Stimulated activated naive CD4-positive, alpha-beta T cell treated with Interleukin-2 at 50 U/mL for 16 hours (primary cell): ENCODE measurements at places on chromosomes 2 and 18.

GRCh38 chr2:40824278-40824677 is 372.4 kb upstream of the SLC8A1 start:
- DNase-seq, result no peak

GRCh38 chr2:206116278-206116677 is 30.3 kb upstream of the INO80D start:
- DNase-seq, result no peak

DNA sequence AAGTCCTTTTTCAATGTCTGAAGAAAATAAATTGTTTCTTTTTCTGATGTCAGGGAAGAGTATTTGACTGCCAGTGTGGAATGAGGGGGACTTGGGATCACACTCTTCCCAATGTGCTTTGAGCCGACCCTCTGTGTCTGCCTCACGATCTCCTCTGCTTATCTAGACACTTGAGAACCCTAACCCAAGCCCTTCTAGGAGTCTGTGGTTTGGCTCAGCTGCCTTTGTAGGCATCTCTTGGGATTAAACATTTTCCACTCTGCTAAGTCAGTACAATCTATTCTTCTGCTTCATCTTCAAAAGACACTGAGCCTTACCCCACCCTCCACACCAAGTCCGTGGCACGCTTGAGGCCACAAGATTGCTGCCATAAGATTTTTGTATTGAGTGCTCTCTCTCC is 19.4 kb downstream of the FAM110C start:
- no peak for DNase-seq

- no peak for DNase-seq
Observed at GRCh38 chr2:27087823-27088410, 1.3 kb downstream of the KHK start.

- DNase-seq, result no peak
Observed at GRCh38 chr2:10002109-10002508, 41.2 kb upstream of the KLF11 start.

- DNase-seq, result no peak
Observed at GRCh38 chr2:223141606-223142005, 89.6 kb downstream of the KCNE4 start.

DNA sequence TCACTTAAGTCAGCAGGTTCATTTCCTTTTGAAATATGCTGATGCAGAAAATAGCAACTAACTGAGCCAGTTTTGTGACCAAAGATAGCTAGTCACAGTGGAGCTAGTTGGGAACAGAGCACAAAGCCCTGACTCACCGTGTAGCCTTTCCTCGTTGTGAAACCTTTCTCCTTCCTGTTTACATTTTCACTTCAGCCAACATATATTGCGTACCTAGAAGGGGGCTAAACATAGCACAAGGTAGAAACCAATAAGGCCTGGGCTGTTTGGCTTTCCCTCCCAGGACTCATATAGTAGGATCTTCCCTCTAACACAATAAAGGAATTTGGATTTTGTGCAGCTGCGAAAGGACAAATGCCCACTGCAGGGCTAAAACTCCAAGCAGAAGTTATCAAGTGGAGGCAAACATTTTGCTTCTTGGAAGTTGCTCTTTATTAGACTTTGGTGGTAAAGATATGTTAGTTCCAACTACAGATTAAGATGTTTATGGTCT is 24.5 kb upstream of the LPIN2 start:
- no peak for DNase-seq

GRCh38 chr2:233446121-233446520 is 91.8 kb downstream of the DGKD start:
- no peak for DNase-seq

- DNase-seq, result no peak
Observed at GRCh38 chr2:147420517-147420916, 424.3 kb upstream of the ACVR2A start.

- DNase-seq, result no peak
Observed at GRCh38 chr2:30283931-30284565, 52.7 kb downstream of the LBH start.

DNA sequence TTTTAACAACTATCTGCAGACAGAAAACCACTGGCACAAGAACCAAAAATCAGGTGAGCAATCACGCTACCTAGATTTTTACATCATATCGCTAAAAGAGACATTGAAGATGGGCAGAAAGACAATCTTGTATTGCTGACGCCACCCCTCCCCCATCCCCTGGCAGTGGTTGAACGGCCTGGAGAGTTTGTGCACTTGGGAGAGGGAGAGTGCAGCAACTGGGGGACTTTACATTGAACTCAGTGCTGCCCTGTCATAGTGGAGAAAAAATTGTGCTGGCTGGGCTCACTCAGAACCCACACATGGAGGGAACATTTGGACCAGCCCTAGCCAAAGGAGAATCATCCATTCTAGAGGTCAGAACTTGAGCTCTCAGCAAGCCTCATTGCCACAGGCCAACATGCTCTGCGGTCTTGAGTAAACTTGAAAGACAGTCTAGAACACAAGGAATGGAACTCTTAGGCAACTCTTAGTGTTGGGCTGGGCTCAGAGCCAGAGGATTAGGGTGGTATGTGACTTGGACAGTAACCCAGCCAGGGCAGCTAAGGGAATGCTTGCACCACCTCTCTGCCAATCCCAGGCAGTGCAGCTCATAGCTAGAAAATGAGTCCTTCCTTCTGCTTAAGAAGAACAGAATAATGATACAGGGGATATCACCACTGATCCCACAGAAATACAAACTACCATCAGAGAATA is 220.0 kb upstream of the CYP26B1 start:
- no peak for DNase-seq

DNA sequence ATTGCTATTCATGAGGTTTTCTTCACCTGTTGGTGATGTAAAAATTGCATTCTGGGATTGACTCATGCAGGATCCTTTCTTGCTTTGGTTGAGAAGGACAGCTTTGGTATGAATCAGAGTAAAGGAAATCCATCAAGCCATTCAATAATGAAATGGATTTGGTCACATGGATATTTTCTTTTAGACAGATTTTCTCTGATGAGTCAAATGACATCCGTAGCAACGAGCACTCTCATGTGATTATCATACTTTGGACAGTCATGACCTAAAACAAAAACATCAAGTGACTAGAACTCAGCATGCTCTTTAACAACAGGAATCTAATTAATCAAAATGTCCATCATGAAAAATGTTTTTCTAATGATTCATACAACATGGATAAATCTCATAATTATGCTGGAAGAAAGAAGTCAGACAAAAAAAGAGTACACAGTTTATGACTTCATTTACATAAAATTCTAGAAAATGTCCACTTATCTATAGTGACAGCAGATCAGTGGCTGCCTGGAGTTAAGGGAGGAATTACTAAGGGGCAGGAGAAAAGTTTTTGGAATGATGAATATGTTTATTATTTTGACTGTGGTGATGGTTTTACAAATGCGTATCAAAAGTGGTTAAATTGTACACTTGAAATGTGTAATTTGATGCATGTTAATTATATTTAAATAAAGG is 30.7 kb downstream of the TRAK2 start:
- DNase-seq, result no peak

DNA sequence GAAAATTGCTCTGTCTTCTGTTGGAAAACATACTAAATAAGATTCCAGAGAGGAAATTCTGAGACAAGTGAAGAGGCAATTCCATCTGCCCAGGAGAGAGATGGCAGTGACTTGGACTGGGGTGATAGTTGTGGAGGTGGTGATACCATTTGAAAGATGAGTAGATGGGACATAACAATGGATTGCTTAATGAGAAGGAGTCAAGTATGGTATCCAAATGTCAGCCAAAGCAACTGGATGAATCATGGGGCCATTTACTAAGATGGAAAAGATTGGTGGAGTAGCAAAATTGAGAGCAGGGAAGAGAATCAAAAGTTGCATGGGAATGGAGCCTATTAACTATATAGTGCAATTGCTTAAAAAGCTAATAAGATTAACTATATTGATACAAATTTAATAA is 222.1 kb downstream of the ETAA1 start:
- no peak for DNase-seq

DNA sequence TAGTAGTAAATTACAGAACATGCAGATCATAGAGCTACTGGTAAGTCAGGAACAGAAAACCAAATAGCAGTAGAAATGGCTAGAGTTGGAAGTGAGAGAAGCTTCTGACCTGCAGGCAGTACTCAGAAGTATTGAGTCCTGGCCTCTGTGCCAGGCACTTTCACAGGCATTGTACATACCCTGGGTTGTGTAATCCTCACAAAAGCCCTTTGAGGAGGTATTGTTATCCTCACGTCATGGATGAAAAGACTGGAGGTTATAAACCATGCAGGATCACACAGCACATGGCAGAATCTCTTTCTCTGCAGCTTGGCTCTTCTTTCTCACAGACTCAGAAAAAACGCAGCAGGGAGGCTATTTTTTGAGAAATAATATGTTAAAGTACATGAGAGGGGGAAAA is 789.3 kb upstream of the FAM98A start:
- DNase-seq, result no peak

- peak; percentile 83 for DNase-seq
Observed at GRCh38 chr2:241315879-241316631, at the start of gene SEPTIN2. Gene SEPTIN2, plus strand, starts transcription at chr2:241315925. Its CDS starts 8,308 bp downstream, at chr2:241324233.

DNA sequence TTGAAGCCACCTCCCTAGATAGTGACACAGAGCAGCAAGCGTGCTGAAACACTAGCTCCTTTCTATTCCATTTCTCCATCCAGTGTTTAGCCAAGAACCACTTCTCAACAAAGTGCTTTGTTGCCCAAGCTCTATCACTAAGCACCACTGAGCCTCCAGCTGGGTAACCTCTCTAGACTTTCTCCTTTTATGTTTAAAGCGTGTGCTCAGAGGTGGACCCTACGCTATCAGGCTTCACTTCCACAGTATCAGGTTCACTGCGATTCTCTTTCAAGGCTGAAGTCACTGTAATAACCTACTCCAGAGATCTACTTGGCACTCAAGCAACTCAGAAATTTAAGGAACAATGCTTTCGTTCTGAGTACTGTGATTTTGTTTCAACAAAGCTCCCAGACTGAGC is 197.9 kb downstream of the LNPK start:
- no peak for DNase-seq

GRCh38 chr2:168687314-168687713 is 115.1 kb upstream of the NOSTRIN start:
- no peak for DNase-seq

GRCh38 chr2:150621526-150622213 is 134.2 kb upstream of the RND3 start:
- DNase-seq, result no peak

DNA sequence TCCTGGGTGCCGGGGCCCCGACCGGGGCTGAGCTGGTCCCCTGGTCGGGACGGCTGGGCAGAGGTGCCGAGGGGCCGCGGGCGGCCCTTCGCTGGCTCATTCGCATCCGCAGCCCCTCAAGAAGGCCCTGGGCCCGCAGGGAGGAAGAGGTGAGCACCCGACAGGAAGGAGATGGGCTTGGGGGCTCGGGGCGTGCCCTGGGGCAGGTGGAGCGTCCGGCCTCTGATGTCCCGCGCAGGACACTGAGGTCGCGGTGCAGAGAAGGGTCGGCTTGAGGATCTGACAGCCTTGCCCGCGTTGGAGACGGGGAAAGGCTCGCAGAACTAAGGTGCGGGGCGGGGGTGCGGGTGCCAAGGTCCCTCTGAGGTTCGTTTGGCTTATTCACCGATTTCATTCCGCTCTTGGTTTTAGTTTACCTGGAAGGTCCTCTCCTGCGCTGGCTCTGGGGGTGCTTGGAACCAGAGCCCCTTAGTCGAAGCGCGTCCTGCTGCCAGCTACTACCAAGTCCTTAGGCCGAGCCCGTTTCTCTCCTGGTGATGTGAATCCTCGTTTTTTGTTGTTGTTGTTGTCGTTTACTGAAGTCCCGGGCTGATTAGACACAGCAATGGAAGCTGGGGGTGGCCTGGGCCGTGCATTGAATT is 18.9 kb upstream of the CD8A start:
- DNase-seq, result no peak

GRCh38 chr2:234178330-234179030 is 128.0 kb downstream of the SPP2 start:
- no peak for DNase-seq

DNA sequence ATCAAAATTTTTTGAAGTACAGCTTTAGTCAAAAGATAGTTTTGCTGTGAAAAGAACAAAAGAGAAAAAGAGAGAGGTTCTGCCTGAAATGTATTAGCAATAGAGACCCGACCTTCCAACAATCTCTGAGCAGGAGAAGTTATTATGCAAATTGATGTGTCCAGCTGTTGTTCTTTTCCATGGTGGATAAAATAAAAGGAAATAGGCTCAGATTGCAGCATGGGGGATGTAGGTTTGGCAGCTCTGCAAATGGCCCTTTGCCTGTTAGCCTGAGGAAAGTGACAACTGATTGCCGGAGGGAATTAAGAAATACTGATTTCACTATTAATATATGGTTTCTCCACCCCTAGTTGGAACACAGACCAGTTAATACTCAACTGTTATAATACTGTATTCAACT is 1283.2 kb upstream of the NXPH2 start:
- DNase-seq, result no peak

GRCh38 chr2:62306751-62307468 is 111.0 kb downstream of the B3GNT2 start:
- peak; percentile 48 for DNase-seq

GRCh38 chr2:44290261-44290660 is 15.0 kb downstream of the SLC3A1 start:
- DNase-seq, result no peak

GRCh38 chr2:189143925-189144324 is 35.6 kb downstream of the COL5A2 start:
- no peak for DNase-seq

DNA sequence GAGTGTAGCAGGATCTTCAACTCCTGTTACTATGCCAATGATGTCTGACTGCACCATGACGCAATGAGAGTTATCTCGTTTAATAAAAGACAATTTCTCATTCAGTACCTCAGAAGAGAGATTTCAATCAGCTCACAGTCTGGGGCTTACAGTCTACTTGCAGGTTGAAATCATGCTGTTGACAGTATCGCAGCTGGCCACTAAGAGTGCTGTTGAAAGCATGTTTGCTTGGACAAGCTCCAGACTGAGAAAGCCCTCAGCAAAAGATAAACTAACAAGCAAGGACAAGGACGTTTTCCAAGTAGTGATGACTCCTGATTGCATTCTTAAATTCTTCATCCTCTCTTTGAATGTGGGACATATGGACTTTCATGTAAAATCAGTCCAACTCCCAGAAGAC is 145.2 kb upstream of the SYT4 start:
- DNase-seq, result no peak
